ENCODE measurements at places on chromosomes 6 and 20. TPM values are rescaled to one million over a fixed set of nuclear protein-coding genes. Genes with fewer than 3 reads are reported as not detected.

The RALGAPA2 gene
- total RNA-seq = 22.5 TPM

DNA sequence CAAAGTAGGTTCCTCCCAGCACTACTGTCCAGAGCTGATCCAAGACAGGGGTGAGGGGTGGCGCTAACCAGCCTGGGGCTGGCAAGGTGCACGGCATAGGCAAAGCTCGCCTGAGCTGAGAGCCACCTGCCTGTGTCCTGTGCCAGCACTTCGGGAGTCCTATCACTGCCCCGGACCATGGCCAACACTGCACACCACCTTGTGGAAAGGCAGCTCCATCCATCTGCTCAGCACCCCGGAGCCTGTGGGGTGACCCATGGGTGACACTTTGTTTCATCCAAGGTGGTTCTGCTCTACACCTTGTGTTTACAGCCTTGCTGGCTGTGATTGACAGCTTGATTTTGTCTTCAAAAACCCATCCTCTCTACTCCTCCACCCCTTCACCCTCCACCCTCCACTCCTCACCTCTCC is 32.9 kb upstream of the GATA5 start:
- no peak for DNase-seq

The HS3ST5 gene
- total RNA-seq = 0.11 TPM

The CST1 gene
- total RNA-seq = not detected

The NOX3 gene
- total RNA-seq = not detected

- DNase-seq = no peak
These were observed 353.1 kb downstream of the CD83 start for GRCh38 chr6:14470671-14471070.

DNA sequence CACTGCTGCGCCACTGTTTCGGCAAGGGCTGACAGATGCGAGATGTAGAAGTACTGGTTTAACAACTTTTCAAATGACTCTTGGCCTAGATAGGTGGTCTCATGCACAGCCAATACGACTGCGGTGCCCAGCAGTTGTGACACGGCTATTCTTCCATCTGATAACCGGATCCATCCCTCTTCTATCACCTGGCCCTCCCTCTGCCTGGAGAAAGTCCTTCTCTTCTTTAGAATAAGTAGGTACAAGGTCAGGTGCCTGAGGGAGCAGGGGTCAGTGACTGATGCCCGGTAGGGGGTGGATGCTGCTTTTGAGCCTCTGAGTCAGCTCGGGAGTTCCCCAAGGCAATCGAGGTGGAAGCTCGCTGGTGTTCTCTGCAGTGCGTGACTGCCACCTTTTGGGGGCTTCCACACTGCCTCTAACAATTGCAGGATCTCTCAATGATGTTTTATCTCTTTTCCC is 166.8 kb upstream of the GRIK2 start:
- DNase-seq = no peak

DNA sequence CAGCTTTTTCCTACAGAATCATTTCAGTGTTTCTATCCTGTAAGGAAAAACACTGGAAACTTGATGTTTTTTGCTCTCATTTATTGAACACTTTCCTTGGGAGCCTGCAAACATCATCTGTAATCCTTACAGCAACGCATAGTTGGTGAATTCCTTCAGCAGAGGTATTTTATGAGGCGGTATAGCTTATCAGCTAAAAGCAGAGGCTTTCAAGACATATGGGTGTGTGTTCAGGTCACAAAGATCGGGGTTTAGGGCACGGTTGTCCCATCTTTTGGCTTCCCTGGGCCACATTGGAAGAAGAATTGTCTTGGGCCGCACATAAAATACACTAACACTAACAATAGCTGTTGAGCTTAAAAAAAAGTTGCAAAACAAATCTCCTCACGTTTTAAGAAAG is 185.0 kb downstream of the AIG1 start:
- no peak for DNase-seq

DNA sequence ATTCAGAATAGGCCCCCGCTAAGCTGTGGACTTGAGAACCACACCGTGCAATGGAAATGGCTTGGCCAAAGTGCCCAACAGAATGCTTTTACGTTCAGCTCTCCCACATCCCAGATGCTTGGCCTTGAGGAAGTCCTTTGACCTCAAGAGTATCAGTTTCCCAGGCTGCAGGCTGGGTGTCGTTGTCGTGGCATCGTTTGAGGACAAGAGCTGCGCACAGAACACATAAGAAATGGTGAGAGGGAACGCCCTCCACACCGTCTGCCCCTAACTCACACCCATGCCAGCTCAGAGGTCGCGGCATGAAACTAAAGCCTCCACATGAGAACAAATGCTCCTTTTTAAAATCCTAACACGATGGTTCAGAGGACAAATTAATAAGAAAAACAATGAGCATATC is 37.0 kb downstream of the NFATC2 start:
- no peak for DNase-seq
